ENCODE measurements at places on chromosomes 1 and 21.
A peak's percentile ranks its signal among the peaks of the same experiment; 100 is the strongest.

- no peak for DNase-seq
Observed at GRCh38 chr1:191641420-191642260, 516.6 kb upstream of the RGS18 start.

GRCh38 chr21:39048574-39048973 lies 134.7 kb downstream of the PSMG1 start:
- no peak for DNase-seq

GRCh38 chr1:231421971-231422797 lies at the start of gene EGLN1:
Gene EGLN1, minus strand, starts transcription at chr1:231422287. Its CDS starts 399 bp downstream, at chr1:231421888.
- DNase-seq = peak; percentile 72

DNA sequence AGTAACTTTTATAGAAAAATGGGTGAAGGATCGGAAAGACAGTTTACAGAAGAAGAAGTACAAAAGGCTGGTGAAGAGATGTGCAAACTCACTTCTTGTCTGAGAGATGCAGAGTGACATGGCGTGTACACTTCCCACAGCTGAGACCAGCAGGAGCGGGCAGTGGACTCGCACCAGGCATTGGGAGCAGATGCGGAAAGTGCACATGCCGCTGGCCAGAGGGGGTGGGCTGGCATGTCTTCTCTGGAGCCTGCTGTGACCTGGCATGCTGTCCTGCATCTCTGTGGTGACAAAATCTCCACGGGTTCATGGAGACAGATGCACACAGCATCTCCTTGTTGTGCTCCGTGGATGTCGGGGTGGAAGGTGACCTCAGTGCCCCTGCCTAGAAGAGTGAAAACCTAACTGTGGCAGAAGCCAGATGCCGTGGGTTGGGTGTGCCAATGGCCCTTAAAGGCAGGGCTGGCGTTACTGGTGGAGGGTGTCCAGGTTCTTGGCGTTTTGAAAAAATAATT lies 128.6 kb upstream of the COL6A1 start:
- no peak for DNase-seq

DNA sequence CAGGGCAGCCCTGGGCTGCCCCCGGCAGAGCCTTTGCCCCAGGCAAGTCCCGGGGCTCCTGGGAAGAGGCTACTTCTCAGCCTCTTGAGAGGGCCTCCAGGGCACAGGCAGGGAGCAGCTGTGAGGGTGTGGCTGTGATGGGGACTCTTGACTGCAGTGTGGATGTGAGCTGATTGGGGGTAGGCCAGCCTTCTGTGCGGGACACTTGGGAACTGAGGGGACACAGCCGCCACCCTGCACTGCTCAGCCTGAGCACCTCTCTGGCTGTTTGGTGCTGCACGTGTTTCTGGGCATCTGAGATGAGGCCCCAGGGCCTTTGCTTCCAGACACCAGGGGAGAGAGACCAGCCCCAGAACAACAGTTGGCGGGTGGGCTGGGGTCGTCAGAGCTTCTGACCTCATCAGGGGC lies 62.1 kb downstream of the SKI start:
- DNase-seq = no peak

DNA sequence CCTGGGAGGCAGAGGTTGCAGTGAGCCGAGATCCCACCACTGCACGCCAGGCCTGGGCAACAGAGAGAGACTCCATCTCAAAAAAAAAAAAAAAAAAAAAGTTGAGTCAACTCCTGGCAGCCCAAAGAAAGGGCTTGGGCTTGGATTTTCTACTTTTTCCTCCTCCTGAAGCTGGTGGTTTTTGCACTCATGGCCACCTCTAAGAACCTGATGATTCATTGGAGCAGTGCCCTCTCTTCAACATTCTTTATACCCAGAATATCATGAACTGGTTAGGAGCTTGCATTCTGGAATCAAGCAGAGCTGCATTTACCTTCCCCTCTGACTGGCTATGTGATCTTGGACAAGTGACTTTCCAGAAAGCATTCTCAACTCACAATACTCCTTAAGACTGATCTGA lies 3.5 kb upstream of the ACTA1 start:
- no peak for DNase-seq

DNA sequence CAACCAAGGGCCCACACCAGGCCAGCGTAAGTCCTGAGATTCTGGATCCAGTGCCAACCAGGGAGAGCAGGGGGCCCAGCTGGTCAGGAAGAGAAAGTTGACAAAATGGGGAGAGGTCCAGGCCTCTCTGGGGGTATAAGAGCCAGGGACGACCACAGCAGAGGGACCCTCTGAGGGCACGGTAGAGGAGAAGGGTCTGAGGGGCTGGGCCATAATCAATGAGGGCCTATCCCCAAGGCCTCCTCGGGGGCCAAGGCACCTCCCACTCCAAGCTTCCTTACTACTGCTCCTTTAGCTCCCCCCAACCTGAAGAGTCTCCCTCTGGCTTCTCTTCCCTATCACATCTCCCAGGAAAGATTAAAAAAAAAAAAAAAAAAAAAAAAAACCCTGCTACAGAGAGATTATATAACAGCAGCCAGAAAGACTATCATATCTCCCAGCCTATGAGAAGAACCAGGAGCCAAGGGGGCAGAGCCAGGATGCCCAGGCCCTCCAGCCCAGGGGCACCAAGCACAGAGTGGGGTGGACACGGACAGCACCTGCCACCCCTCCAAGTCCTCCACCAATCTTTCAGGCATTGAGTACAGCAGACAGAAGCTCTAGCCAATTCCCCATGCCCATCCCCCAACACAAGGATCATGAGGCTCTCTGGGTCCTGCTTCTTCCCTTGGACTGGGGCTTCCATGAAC lies 2.7 kb downstream of the MEF2D start:
- DNase-seq = peak; percentile 20

GRCh38 chr1:92623187-92623778 lies 136.6 kb upstream of the GFI1 start:
- no peak for DNase-seq

- DNase-seq = no peak
Observed at GRCh38 chr1:98368995-98369394, 292.5 kb upstream of the SNX7 start.

GRCh38 chr1:44323947-44324346 lies 31.1 kb downstream of the ERI3 start:
- no peak for DNase-seq

- no peak for DNase-seq
Observed at GRCh38 chr1:81505831-81506230, 294.9 kb upstream of the ADGRL2 start.

DNA sequence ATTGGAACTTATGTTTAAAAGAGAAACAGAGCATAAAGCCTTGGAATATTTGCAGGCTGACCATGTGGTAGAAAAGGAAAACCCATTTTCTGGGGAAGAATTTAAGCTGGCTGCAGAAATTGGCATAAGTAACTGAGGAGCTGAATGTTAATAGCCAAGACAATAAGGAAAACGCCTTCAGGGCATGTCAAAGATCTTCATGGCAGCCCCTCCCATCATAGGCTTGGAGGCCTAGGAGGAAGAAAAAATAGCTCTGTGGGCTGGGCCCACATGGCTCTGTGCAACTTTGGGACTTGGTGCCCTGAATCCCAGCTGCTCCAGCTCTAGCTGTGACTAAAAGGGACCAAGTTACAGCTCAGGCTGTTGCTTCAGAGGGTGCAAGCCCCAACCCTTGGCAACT lies 51.5 kb downstream of the CTH start:
- DNase-seq = no peak

GRCh38 chr1:27526569-27527222 lies 36.7 kb upstream of the WASF2 start:
- DNase-seq = no peak

- DNase-seq = peak; percentile 62
Observed at GRCh38 chr1:178945763-178946266, 74.9 kb upstream of the ANGPTL1 start.

DNA sequence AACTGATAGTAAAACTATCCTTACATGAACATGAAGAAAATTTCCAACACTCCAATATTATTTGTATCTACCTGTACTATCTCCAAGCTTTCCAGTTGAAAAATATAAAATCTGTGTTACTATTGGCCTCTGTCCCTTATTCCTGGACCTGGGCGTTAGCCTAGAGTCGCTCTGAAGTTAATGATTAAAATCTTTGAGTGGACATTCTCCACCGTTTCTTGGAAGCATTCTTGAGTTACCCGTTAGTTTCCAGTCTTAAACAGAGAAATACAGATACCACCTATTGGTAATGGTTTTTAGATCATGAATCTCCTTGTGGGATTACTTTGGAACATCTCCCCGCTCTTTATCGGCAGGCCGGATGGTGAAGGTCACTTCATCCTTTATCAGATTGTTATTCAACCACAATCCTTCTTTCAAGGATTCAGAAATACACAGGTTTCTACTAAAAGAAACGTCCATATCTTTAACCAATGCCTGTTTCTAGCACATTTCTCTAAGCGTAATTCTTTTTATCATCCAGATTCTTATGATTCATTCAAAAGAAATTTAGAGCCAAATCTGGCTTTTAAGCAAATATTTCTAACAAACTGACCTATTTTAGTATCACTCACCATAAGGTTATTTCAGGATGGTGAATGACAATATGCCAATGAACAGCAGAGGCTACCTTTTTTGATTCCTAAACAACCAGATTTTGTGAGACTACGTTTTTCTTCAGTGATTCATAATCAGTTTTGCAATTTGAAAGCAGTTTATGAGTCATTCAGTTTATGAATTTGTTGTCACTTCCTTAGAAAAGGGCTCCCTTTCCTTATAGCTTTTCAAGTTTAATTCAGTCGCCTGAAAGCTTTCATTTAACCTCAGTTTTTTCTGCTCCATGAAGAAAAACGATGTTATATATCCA lies 70.2 kb upstream of the ERRFI1 start:
- DNase-seq = no peak

GRCh38 chr1:78092643-78093042 lies 46.9 kb downstream of the GIPC2 start:
- no peak for DNase-seq

GRCh38 chr1:43366179-43366578 lies 1.6 kb downstream of the ELOVL1 start:
- DNase-seq = no peak

- no peak for DNase-seq
Observed at GRCh38 chr1:118101515-118101844, 83.5 kb downstream of the SPAG17 start.

DNA sequence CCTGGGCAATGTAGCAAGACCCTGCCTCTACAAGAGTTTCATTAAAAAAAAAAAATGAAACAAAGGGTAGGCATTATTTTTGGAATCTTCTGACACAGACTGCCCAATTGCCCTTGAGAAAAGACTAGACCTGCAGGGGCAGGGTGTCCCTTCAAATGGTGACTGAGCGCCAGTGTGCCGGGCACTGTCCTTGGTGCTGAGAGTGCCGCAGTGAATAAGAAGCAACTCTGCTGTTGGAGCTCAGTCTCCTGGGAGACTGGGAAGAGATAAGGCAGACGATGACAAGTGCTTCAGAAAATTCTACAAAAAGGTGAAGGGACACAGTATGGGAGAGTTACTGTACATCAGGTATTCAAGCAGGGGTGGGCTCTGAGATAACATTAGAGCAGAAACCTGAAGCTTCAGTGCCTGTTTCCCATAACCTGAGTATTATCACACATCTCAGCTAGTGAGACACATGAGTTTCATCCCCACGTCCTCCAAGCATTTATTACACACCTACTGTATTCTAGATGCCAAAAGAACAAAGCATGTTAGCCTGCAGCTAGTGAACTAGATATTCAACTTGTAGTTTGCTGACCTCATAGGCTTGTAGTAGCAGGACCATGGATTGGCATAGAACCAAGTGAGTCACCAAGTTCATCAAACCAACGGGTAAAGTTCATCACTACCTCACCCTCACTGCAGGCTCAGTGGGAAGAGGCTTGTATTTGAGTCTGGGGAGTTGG lies 18.4 kb upstream of the RPL11 start:
- no peak for DNase-seq

- no peak for DNase-seq
Observed at GRCh38 chr1:96863449-96863848, 141.9 kb downstream of the PTBP2 start.

- DNase-seq = no peak
Observed at GRCh38 chr1:106515375-106515774, 541.1 kb upstream of the PRMT6 start.

- no peak for DNase-seq
Observed at GRCh38 chr1:30143517-30143916, 579.9 kb downstream of the MATN1 start.

DNA sequence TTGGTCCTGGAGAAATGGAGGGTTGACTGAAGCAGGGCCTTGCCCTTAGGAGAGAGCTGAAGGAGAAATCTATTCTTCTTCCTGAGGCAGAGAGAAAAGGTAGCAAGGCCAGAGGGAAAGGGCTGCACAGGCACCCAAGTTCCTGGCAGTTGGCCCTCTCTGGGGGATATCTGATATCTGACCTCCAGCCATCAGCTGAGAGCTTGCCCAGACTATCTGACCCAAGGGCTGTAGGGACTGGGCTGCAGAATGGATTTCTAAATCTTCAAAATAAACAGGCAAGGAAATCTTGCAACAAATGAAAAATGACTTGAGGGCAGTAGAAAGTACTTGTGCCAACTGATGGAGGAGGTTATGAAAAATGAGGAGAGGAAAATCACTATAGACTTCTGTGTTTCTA lies 498 bp upstream of the CLCA2 start:
- no peak for DNase-seq

GRCh38 chr1:228493141-228494043 lies 6.2 kb downstream of the RNF187 start:
- no peak for DNase-seq

DNA sequence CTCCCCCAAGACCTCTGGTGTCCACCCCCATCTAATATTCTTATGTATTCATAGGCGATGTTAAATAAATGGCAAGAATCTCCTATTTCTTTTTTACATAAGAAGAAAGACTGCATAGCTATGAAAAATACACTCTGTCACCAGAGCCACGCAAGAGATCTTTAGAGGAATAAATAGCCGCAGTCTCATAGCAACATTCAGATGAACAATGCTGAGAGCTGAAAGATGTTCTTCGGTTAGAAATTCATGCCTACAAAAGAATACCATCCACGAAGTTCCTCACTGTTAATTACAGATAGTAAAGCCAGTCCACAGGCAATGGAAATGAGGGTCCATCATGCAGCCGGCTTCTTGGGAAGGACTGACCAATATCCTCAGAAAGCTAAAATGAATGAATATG lies 76.0 kb upstream of the SOD1 start:
- no peak for DNase-seq

DNA sequence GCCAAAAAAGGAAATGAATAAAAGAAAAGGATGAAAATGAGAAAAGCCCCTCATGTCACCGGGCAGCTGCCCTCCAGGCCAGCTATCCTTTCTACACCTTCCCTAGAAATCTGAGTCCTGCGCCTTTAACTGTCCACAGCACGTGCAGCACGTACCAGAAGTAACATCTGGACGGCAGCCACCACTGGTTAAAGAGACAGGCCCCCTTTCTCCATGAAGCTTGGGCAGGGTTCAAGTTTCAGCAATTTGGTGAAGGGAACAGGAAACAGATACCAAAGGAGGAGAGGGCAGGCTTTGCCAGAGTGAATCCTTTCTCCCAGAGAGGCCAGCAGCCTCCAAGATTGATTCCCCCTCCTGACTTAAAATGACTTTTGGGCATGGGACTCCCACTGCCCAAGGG lies 3.6 kb upstream of the KIAA2013 start:
- DNase-seq = peak; percentile 91

- DNase-seq = no peak
Observed at GRCh38 chr1:247119600-247120407, 15.6 kb upstream of the ZNF669 start.

DNA sequence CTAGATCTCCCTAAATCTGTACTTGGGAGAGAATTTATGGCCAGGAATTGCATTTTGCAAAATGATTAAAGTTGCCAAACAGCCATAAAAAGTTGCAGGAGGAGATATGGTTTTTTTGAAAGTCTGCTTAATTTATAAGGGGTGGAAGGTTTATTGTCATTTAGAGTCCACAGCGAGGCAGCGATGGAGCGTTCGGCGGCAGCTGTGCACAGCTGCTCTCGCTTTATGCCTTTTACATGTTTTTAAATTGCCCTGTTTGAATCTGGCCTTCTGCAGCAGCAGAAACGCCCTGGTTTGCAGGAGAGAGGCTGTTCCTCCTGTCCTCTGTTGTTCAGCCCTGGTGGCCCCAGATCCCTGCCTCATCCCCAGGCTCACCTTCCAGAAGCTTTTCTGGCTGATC lies 144.9 kb upstream of the POU3F1 start:
- no peak for DNase-seq
